ENCODE measurements at places on chromosomes 2 and 18. TPM values are rescaled to one million over a fixed set of nuclear protein-coding genes. Genes with fewer than 3 reads are reported as not detected.

SGPP2 gene
- 24.8 TPM for total RNA-seq

RFTN2 gene
- total RNA-seq, result 10.8 TPM

STARD6 gene
- total RNA-seq, result not detected

PARD6G gene
- total RNA-seq, result 32.7 TPM

MRPL53 gene
- total RNA-seq, result 40.3 TPM

TMEM178A gene
- 2.0 TPM for total RNA-seq

GALR1 gene
- 0.98 TPM for total RNA-seq

RUFY4 gene
- total RNA-seq, result not detected

GRCh38 chr2:240426845-240427721 is 8.4 kb upstream of the GPC1 start:
- no peaks in the 10 kb centered on the region for H3K4me1 ChIP-seq
- DNase-seq, result no peak
- no peak overlapping the region for H3K27ac ChIP-seq
- H3K27me3 ChIP-seq, result no peaks in the 10 kb centered on the region
- no peaks in the 10 kb centered on the region for H3K36me3 ChIP-seq

GRCh38 chr2:8481463-8482009 is 200.3 kb upstream of the ID2 start:
- peaks cover 13% of the 10 kb centered on the region for H3K4me1 ChIP-seq
- H3K27me3 ChIP-seq, result no peaks in the 10 kb centered on the region
- H3K36me3 ChIP-seq, result no peaks in the 10 kb centered on the region
- no peak for DNase-seq
- no peak overlapping the region for H3K4me3 ChIP-seq
- H3K27ac ChIP-seq, result no peak overlapping the region

DNA sequence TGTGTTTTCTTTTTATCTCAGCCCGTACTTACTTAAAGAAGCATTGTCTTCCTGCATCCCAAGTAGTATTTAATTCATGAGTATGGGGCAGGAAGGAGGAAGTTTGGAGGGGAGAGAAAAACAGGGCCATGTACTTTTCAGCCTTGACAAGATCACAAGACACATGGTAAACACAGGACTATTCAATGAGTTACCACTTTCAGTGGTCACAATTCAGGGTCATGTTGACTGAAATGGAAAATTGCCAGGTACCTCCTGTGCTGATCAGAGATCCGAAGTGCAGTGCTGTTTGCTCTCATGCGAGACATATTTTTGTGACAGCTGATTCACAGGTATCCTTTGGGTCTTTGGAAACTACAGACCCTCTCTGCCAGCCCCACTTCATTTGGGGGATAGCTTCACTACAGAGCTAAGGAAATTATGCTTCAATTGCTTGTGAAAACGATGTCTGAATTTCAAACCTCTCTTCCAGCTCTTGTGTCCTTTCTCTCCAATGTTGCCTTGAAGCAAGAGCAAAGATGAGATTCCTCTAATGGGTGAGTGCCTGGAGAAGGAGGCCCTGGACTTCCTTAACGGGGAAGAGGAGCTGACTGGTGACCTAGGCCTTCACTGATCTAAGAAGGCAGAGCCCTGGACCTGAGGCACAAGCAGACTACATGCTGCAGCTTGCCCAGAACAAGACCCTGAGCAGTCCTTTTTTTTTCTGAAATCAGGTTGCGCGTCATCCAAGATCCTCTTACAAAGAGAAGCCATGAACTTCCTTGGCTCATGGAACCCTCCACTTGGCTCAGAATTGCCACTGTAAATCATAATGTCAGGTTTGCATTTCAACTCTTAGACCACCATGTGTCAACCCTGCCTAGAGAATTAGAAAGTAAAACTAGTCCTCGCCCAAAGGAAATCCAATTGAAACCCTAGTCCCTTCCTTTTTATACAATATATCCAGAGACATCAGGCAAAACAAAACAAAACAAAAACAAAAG is 44.1 kb downstream of the EVA1A start:
- H3K4me3 ChIP-seq, result no peak overlapping the region
- no peaks in the 10 kb centered on the region for H3K27me3 ChIP-seq
- no peak for DNase-seq
- no peak overlapping the region for H3K27ac ChIP-seq

DNA sequence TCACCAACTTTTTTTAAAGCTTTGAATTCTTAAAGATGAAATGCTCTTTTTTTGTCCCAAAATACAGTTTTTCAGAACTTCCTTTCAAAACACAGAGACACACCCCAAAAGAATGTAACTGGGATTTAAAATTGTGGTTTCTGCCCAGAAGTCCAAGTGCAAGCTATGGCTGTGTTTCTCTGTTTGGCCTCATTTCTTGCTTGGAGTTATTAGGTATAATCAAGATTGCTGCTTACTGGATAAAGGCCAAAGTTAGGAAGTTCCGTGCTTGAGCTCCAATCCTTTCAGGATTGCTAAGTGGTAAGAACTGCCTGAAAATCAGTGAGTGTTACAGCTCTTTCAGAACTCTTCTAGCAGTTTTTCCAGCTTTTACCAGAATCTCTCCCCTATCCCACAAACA is 16.9 kb downstream of the ZBTB7C start:
- H3K4me3 ChIP-seq, result no peak overlapping the region
- H3K36me3 ChIP-seq, result no peaks in the 10 kb centered on the region
- H3K27ac ChIP-seq, result no peak overlapping the region

GRCh38 chr2:238505119-238505891 is 78.6 kb downstream of the ASB1 start:
- DNase-seq, result no peak
- no peak overlapping the region for H3K27ac ChIP-seq
- no peaks in the 10 kb centered on the region for H3K4me1 ChIP-seq
- no peaks in the 10 kb centered on the region for H3K36me3 ChIP-seq
- no peaks in the 10 kb centered on the region for H3K27me3 ChIP-seq
- no peak overlapping the region for H3K4me3 ChIP-seq

DNA sequence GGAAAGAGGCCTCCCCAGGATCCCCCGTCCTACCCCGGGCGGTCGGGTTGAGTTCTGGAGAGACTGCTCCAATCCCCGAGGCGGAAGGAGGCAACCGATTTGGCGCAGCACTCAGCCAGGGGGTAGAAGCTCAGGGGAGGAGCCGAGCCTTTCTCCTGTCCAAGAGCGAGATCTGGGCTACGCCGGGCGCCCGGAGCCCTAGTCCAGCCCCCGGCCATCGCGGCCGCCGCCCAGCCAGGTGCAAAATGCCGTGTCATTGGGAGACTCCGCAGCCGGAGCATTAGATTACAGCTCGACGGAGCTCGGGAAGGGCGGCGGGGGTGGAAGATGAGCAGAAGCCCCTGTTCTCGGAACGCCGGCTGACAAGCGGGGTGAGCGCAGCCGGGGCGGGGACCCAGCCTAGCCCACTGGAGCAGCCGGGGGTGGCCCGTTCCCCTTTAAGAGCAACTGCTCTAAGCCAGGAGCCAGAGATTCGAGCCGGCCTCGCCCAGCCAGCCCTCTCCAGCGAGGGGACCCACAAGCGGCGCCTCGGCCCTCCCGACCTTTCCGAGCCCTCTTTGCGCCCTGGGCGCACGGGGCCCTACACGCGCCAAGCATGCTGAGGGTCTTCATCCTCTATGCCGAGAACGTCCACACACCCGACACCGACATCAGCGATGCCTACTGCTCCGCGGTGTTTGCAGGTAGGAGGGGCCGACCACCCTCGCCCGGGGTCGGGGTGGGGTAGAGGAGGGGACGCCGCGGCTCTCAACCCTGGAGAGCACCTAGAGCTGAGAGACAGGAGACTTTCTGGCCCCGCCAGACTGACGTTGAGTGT is at the start of gene DYSF:
TSS of gene DYSF (plus strand) at position 158 of the 817 bp plus-strand sequence.
- peaks cover 23% of the 10 kb centered on the region for H3K4me1 ChIP-seq
- H3K36me3 ChIP-seq, result no peaks in the 10 kb centered on the region
- DNase-seq, result no peak

DNA sequence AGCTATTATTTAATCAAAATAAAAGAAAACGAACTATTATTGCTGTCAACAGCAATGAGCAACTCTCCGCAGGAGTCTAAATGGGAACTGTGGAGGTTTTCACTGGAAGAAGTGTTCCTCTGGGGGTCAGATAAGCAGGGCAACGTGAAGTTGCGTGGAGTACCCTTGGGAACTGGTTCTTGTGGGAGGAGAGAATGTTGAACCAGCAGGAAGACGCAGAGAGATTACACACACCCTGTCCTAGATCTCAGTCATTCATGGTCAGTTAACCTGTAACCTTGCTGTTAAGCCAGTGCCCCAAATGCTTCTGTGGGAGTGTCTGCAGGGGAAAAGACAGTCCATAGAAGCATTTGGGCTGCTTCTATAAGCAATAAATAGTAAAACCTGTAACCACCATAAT is 20.4 kb upstream of the CABLES1 start:
- peaks cover 18% of the 10 kb centered on the region for H3K4me1 ChIP-seq
- no peak overlapping the region for H3K4me3 ChIP-seq
- H3K27me3 ChIP-seq, result no peaks in the 10 kb centered on the region
- no peak for DNase-seq

DNA sequence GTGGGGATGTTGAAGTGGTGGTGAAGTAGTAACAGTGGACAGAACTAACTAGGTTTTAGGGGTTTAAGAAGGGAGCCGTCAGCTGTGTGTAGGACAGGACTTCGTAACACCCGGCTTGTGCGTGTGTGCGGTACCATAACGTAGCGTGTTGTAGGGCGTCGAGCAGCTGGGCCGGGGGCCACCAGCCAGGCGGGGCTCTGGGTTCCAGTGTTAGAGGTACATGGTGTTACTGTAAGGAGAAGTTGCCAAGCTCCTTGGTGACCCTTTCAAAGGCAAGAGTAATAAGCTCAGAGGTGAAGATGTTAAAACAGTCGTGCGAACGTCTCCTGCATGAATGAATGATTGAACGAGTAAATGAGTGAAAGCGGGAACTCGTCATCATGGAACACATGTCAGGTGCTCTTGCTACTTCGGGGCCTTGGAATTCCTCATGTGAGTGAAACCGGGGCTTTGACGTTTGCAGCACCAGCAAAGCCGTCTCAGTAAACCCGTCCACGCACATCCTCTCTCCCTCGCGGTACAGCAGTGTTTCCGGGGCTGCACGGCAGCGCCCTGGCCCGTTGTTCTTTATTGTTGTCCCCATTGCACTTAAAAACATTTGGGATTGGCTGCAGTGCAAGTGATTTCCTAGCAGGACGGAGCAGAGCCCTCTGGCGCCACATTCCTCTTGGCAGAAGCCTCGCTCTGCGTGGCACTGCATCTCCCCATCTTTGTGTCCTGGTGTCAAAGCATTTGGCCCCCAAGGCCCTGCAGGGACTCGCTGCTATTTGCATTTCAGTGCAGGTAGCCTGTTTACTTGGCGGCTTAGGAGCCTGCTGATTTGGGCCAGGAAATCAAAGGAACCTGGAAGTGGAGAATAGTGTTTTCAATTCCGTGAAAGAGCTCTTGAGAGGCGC is 115.0 kb downstream of the GBX2 start:
- peaks cover 9% of the 10 kb centered on the region for H3K4me1 ChIP-seq
- DNase-seq, result no peak
- H3K4me3 ChIP-seq, result no peak overlapping the region
- no peaks in the 10 kb centered on the region for H3K27me3 ChIP-seq

- no peak for DNase-seq
- H3K4me1 ChIP-seq, result no peaks in the 10 kb centered on the region
- H3K4me3 ChIP-seq, result no peak overlapping the region
- H3K36me3 ChIP-seq, result no peaks in the 10 kb centered on the region
Observed at GRCh38 chr2:59082657-59083056, 841.5 kb upstream of the FANCL start.

- H3K36me3 ChIP-seq, result no peaks in the 10 kb centered on the region
- no peak overlapping the region for H3K27ac ChIP-seq
- H3K4me3 ChIP-seq, result no peak overlapping the region
- DNase-seq, result no peak
- H3K4me1 ChIP-seq, result no peaks in the 10 kb centered on the region
- no peaks in the 10 kb centered on the region for H3K27me3 ChIP-seq
Observed at GRCh38 chr2:11998218-11998617, 251.8 kb downstream of the LPIN1 start.
